Thyroid gland (tissue), 4 donors: ENCODE measurements at places on chromosomes 2 and 18. TPM values are rescaled to one million over a fixed set of nuclear protein-coding genes. Genes with fewer than 3 reads are reported as not detected.

Gene COLEC11
- 2.8 TPM for total RNA-seq

Gene ALPG
- not detected for total RNA-seq

Gene KLHL41
- total RNA-seq: 4.9 TPM

Gene ZNF385B
- total RNA-seq: 2.3 TPM

Gene CAVIN2
- total RNA-seq: 147 TPM

Gene ELOA2
- total RNA-seq: not detected

Gene SH3RF3
- 2.1 TPM for total RNA-seq

Gene NEU2
- not detected for total RNA-seq

Gene SERPINB12
- not detected for total RNA-seq

Gene GREB1L
- total RNA-seq: 25.0 TPM

DNA sequence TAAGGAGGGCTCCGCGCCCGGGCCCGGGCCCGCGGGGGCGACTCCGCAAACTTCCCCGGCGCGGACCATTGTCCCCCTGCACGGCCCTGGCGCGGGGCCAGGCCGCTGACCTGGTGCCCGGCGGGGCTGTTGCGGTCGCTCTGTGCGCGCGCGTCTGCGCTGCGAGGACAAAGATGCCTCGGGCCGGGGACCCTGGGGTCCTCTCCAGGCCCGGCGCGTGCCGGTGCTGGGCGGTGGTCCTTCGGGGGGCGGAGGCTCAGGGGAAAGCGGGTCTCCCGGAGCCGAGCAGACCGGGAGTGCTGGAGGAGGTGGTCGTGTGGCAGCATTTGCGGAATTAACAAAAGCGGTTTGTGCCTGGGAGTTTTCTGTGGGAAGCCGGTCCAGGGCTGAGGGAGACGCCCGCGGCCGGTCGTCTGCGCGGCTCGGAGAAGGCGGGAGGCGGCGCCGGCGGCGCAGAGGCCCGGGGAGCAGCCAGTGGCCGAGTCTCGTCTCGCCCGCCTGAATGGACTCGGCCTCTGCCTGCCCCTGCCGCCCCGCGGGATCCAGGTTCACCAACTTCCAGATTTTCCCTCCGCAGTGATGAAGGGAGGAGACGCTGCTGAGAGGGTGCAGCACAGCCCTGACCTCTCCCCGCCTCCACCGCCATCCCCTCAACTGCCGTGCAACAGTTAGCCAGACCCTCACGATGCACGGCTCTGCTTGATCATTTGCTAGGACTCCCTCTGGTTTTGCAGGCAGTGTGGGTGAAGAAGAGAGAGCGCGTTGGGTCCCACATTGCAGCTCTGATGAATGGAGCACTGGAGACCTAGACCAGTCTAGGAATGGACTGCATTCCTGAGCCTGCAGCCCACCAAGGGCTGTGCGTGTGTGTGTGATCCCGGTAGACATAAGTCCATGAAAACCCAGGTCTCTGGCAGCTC lies 705 bp downstream of the EFR3B start:
- H3K4me1 ChIP-seq: peaks cover 29% of the 10 kb centered on the region
- DNase-seq: peak; percentile 50
- H3K4me3 ChIP-seq: peak overlapping the region; percentile 92
- no peaks in the 10 kb centered on the region for H3K36me3 ChIP-seq
- H3K27ac ChIP-seq: peak overlapping the region; percentile 23
- no peaks in the 10 kb centered on the region for H3K27me3 ChIP-seq

- no peak overlapping the region for H3K4me3 ChIP-seq
- no peak for DNase-seq
- H3K4me1 ChIP-seq: peaks cover 82% of the 10 kb centered on the region
- no peaks in the 10 kb centered on the region for H3K27me3 ChIP-seq
These were observed 71.1 kb upstream of the MAP4K3 start for GRCh38 chr2:39508198-39508597.

DNA sequence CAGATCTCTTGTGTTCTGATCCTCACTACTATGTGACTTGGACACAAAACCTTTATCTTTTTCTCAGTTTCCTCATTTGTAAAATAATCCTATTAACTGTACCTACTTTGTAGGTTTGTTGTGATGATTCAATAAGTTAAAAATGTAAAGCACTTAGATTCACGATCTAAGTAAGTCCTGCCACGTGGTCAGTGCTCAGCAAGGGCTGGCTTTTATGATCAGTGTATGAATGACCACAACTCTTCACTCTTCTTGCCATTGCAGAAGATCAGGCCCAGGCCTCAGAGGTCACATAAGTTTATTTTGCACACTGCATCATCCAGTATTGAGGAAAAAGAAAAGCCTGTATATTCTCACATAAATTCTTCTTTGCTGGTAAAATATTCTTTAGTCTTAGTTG lies 1192.5 kb upstream of the ACVR2A start:
- H3K4me3 ChIP-seq: no peak overlapping the region
- H3K4me1 ChIP-seq: no peaks in the 10 kb centered on the region
- H3K36me3 ChIP-seq: no peaks in the 10 kb centered on the region

DNA sequence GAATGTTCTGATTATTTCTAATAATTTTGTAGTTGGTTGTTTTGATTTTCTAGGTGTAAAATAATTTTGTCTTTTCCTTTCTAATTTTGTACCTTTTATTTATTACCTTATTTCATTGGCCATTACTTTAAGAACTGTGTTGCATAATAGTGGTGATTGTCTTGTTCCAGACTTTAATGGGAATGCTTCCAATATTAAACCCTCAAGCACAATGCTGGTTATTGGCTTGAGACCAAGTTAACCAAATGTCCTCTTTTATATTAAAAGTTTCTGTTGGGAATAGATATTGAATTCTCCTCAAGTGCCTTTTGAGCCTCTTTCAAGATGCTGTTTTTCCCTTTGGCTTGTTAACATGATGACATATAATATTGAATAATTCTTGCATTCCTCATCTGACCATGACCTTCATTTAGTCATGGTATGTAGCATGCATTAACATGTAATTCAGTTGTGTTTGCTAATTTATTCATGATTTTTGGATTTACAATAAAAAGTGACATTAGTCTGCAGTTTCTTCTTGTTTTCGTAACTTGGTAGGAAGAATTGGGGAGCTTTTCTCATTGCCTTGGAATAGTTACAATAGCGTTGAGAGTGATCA lies 141.7 kb downstream of the DIS3L2 start:
- DNase-seq: no peak
- H3K27ac ChIP-seq: no peak overlapping the region
- H3K4me1 ChIP-seq: peaks cover 18% of the 10 kb centered on the region
- no peak overlapping the region for H3K4me3 ChIP-seq

DNA sequence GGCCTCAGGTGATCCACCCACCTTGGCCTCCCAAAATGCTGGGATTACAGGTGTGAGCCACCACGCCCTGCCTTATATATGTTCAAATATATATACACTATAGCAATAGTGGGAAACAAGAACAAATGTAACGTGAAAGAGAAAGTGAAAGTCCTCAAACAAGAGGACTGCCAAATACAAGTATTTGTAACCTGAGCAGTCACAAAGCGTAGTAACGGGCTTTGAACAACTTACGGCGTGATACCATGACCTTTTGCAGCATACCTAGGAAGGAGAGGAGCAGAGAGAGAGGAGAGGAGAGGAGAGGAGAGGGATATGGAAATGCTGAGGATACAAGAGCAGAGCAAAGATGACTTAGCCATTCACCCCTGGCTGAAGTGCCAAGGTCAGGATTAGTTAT lies 113.8 kb upstream of the RGPD4 start:
- DNase-seq: no peak
- H3K36me3 ChIP-seq: no peaks in the 10 kb centered on the region
- H3K4me3 ChIP-seq: no peak overlapping the region
- H3K27ac ChIP-seq: no peak overlapping the region
- H3K27me3 ChIP-seq: no peaks in the 10 kb centered on the region

GRCh38 chr2:16348821-16349515 lies 316.7 kb downstream of the CYRIA start:
- no peaks in the 10 kb centered on the region for H3K27me3 ChIP-seq
- H3K27ac ChIP-seq: no peak overlapping the region
- H3K4me3 ChIP-seq: no peak overlapping the region
- no peak for DNase-seq

GRCh38 chr2:21781962-21782361 lies 658.2 kb downstream of the TDRD15 start:
- DNase-seq: no peak
- H3K4me1 ChIP-seq: no peaks in the 10 kb centered on the region
- H3K4me3 ChIP-seq: no peak overlapping the region
- no peaks in the 10 kb centered on the region for H3K36me3 ChIP-seq
- H3K27me3 ChIP-seq: no peaks in the 10 kb centered on the region

- H3K36me3 ChIP-seq: no peaks in the 10 kb centered on the region
- no peak overlapping the region for H3K27ac ChIP-seq
- no peak overlapping the region for H3K4me3 ChIP-seq
- DNase-seq: no peak
- no peaks in the 10 kb centered on the region for H3K27me3 ChIP-seq
These were observed 98.3 kb downstream of the FMNL2 start for GRCh38 chr2:152433289-152433688.

DNA sequence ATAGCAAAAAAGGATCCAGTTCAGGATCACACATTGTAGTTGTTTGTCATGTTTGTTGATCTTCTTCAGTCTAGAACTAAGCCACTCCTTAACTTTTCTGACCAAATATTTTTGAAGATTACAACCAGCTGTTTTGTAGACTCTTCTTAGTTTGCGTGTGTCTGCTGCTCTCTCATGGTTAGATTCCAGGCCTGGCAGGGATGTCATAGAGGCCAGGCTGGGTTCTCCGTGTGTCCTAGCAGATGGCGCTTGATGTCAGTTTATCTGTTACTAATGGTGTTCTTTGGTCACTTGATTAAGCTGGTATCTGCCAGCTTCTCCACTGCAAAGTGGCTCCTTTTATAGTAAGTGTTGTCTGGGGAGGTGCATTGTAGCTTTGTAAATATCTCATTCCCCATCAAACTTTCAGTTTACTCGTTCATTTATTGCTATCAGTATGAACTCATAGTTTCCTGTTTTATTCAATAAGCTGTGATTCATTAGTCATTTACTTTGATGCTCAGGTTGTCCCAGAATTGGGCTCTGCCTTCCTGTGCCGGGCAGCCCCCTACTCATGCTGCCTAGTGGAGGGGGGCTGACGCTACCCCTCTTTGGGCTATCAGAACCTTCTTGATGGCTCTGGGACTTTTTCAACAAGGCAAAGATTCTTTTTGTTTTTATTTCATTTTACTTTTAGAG lies 42.1 kb downstream of the GRHL1 start:
- H3K36me3 ChIP-seq: no peaks in the 10 kb centered on the region
- H3K4me3 ChIP-seq: no peak overlapping the region
- no peaks in the 10 kb centered on the region for H3K27me3 ChIP-seq
- no peak overlapping the region for H3K27ac ChIP-seq
- no peak for DNase-seq

DNA sequence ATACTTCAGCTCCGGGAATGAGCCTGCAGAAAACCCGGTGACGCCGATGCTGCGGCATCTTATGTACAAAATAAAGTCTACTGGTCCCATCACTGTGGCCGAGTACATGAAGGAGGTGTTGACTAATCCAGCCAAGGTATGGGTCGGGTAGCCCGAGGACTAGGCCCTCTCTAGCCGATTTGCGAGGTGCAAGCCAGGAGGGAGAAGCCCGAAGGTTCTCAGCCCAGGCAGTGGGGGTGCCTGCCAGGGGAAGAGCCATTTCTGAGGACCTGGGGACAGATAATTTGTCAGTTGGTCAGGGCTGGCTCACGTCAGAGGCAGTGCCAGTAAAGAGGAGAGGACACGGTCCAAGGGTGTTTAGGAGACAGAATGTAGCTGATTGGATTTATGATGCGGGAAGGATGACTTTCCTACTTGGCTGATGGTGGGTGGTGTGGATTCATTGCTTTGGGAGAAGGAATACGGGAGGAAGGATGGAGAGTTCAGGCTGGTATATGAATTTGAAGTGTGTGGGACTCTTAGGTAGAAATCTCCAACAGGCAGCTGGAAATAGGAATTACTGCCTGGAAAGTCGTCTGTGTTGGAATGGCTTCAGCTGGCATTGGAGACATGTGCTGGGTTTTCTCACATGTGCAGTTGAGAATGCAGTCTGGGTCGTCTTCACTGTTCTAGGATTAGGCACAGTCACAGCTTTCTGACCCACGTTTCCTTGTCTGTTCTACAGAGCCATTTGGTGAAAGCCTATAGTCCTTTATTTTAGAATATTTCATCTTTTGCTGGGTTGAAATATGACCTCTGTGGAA lies 874 bp downstream of the NDUFAF7 start:
- peak; percentile 12 for DNase-seq
- H3K27me3 ChIP-seq: no peaks in the 10 kb centered on the region
- H3K27ac ChIP-seq: peak overlapping the region; percentile 90
- peak overlapping the region; percentile 100 for H3K4me3 ChIP-seq

DNA sequence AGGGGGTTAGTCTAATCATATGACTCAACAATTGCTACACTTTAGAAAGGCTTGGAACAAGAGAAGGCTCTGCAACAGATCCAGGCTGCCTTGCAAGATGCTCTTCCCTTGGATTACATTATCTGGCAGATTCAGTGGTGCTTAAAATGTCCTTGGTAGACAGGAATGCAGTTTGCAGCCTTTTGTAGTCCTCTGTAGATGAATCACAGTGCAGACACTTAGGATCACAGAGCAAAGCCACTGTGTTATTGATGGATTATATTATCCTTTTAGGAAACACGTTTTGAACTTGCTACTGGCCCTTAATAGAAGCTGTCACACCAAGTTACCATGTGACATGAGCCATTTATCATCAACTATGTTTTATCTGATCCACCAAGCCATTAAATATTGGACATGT lies 152.2 kb downstream of the CBLN2 start:
- no peak for DNase-seq
- H3K27me3 ChIP-seq: no peaks in the 10 kb centered on the region
- H3K36me3 ChIP-seq: no peaks in the 10 kb centered on the region
- no peak overlapping the region for H3K27ac ChIP-seq
- H3K4me3 ChIP-seq: no peak overlapping the region

- no peaks in the 10 kb centered on the region for H3K36me3 ChIP-seq
- H3K4me1 ChIP-seq: no peaks in the 10 kb centered on the region
- H3K27me3 ChIP-seq: no peaks in the 10 kb centered on the region
- H3K4me3 ChIP-seq: no peak overlapping the region
- no peak for DNase-seq
These were observed 1.1 kb downstream of the COLEC11 start for GRCh38 chr2:3595985-3596384.

DNA sequence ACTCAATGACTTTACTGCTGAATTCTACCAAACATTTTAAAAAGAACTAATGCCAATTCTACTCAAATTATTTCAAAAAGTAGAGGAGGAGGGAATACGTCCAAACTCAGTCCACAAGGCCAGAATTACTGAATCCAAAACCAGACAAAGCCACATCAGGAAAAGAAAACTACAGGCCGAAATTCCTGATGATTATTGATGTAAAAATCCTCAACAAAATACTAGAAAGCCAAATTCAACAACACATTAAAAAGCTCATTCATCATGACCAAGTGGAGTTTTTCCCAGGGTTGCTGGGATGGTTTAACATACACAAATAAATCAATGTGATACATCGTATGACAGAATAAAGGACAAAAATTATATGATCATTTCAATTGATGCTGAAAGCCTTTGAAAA lies 103.9 kb upstream of the UBE2E3 start:
- H3K27ac ChIP-seq: no peak overlapping the region
- H3K4me1 ChIP-seq: no peaks in the 10 kb centered on the region
- no peaks in the 10 kb centered on the region for H3K36me3 ChIP-seq
- H3K4me3 ChIP-seq: no peak overlapping the region
- DNase-seq: no peak
- no peaks in the 10 kb centered on the region for H3K27me3 ChIP-seq
